ENCODE measurements at places on chromosomes 2 and 18.

- no peak for DNase-seq
Measured at GRCh38 chr2:152480821-152481399, 145.9 kb downstream of the FMNL2 start.

DNA sequence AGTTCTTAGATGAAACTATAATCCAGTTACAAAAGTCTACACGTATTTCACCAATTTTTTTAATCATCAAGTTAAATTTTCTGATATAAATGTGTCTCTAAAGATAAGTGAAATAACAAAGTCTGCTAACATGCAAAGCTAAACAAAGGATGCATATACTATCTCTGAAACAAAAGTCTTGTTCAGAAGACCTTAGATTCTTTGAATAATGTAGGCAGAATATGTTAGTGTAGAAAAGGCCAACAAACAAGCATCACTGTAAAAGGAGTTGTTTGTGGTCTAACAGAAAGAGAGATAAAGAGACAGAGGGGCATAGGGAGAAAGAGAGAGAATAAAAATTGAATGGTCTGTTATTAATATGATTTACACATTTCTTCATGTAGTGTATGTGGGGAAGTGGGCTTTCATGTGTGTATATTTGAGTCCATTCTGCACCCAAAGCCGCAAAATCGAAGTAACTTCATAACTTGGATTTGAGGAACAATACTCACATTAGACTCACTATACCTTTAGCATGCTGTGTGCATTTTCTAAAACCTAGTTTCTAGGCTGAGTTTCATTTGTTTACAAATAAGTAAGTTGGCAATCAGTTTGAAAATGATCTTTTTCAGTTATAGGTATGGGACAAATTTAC, 734.8 kb upstream of the REG3G start:
- DNase-seq, result no peak

DNA sequence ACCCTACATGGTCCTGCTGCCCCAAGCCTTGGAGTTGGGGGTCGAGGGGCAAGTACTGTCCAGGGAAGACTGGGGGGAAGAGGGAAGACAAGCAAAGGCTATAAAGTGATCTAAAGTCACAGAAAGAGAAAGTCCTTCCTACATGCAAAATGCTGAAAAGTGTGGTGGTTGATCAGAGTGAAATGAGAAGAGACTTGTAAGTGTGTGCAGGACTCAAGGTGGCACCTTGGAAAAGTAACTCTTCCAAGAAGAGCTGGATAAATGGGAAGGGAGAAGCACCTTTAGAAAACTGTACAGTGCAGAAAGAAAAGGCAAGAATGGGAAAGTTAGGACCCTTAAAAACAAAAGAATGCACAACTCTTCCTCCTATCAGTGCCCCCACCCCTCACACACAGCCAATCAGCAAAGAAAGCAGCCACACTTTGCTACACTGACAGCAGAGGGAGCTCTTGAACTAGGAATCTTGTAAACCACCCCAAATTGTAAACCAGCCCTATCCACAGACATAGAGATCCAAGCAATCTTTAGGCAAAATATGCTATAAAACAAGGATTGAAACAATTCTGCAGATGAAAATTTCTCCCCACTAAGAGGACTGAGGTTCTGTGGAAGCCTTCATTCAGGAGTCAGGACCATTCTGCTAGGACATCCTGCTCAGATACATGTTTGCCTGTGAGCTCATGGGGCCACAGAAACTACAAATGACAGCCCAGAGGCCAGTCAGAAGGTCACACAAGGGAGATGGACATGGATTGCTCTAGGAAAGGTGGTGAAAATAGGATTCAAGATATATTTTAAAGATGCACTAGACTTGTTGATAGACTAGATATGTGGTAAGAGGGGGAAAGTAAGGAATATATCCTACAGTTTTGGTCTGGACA, 146.4 kb downstream of the FTCDNL1 start:
- peak; percentile 1 for DNase-seq

GRCh38 chr2:43194121-43194869, 32.1 kb downstream of the ZFP36L2 start:
- no peak for DNase-seq

DNA sequence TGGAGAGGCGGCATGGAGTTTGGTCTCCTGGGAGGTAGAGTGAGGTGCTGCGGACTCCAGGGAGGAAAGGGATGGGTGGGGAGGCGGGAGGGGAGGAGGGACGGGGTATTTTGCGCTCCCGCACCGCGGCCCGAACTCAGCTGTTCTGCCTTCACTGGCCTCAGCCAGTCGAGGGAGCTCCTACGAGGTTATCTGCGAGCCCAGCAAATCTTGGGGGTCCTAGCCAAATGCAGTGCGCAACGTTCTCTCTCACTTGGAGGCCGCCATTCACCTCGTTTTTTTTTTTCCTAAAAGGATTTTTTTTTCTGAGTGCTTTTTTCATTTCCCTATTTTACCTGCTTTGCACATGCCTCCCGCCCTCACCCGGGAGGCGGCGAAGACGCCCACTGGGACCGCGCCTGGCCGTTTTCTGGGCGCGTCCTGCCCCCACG, 877 bp upstream of the BCL2L11 start:
- DNase-seq, result no peak

GRCh38 chr2:219998107-219998506, 370.7 kb downstream of the SLC4A3 start:
- no peak for DNase-seq

- DNase-seq, result no peak
Measured at GRCh38 chr18:58892488-58892887, 27.8 kb downstream of the ZNF532 start.

- no peak for DNase-seq
Measured at GRCh38 chr2:20103530-20103929, 52.1 kb upstream of the LAPTM4A start.

DNA sequence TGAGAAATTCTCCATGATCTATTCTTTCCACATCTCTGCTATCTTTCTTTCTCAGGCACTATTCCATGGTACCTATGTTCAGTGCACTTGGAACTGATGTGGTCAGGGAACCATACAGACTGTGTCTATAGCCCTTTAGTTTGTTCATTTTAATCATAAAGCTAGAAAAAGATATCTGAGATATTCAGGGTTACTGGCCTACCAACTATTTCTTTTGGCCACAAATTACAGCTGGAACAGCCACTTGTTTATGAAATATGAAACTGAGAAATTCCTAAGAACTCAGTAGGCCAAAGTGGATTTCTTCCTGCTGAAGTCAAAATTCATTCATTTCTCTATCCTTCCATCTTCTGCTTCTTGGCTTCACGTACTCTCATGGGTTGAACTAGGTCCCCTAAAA, 22.8 kb upstream of the LYPD1 start:
- DNase-seq, result no peak
